CD8-positive, alpha-beta memory T cell (primary cell): ENCODE measurements at places on chromosomes 2 and 18.

DNA sequence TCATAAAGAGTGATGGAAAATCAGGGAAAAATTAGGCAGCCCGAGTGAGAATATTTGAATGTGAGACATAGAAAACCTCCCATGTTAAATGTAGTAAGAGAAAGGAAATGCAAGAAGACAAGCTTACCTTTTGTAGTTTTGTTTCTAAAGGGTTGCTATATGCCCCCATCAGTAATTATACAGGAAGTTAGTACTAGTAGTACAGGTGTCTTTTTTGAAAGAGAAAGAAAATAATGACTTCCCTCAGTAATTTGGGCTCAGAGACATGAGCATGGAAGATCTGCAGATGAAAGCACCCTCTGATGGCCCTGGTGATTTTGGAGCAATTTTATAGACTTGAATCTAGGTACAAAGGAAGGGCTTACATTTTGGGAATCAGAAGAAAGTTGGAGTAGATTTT lies 80.8 kb downstream of the RHBDD1 start:
- DNase-seq, result no peak

- no peak for DNase-seq
Observed at GRCh38 chr2:50791271-50791670, 240.7 kb downstream of the NRXN1 start.

DNA sequence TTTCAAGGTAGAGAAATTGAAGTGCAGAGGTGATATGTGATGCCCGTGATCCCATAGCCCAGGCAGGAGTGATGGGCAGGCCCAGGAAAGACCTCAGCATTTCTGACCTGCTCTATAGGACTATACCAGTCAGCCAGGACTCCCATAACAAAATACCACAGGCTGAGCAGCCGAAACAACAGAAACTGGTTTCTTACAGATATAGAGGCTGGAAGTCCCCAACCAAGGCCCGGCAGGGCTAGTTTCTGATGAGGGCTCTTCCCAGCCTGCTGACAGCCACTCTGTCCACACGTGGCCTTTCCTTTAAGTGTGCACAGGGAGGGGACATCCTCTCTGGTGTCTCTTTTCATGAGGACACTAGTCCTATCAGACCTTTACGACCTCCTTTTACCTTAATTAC lies 104.2 kb upstream of the AGAP1 start:
- DNase-seq, result no peak

- no peak for DNase-seq
Observed at GRCh38 chr2:217977840-217978535, 24.8 kb downstream of the TNS1 start.

DNA sequence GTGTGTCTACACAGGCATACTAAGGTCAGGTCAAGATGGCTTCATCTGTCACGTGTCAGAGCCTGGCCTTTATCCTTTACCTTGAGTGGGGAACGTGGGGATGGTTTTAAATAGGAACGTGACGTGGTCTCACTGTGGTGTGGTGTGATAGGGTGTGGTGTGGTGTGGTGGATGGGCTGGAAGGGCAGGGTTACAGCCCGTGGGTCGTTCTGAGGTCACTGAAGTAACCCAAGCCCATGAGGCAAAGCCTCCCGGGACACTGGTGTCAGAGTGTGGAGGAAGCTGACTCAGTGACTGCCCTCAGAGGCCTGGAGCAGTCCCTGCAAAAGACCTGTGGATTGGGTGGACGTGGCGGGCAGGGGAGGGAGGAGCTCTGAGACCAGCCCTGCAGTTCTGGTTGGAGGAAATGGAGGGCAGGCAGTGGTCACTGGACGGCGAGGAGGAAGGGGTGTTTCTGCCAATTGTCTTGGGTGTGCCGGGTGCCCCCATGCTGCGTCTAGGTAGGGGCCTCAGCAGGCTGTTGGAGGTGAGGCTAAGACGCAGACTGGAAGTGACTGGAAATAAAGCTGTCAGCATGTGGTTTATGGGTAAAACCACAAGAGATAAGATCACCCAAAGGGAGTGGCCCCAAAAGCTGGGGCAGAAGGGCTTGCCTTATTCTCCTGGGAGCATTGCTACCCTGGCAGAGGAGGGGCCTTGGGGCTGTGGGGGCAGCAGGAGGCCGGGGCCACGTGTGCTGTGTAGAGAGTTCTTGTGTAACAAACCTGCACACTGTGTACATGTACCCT lies 84.8 kb downstream of the SH3RF3 start:
- DNase-seq, result peak; percentile 59

DNA sequence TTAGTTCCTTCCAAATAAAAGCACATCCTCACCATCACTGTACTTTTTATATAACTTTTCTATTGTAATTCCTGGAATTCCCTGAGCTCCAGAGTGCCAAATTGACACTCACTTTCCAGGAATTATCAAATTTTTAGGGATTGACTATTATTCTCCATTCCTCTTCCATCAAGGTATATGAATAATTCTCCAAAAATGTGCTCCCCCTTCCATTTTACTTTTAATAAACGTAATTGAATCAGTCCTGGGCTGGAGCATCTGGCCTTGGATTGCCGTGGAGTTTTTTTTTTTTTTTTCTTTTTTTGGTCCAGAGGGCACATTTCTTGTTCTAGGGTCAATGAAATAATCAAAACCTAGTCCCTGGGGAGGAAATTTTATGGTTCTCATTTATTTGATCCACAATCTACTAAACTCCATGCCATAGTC lies 304.3 kb downstream of the CDCA7 start:
- no peak for DNase-seq

DNA sequence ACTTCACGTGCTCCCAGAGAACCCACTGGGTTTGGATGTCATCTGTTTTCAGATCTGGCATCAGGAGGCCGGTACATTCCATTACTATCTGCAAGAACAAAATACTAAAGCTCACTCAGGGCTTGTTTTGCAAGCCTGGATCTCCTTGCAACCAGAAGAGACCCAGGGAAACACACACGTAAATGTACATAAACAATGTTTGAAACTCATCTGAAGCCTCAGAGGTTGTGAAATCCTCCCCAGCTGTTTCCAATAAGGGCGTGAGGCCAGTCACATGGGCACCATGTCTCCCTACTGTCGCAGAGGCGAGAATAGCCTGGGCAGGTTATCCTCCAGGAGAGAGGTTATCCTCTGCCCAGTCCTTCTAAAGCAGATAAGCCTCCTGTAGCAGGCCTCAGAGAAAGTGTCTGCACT lies 186.9 kb downstream of the GFPT1 start:
- no peak for DNase-seq

GRCh38 chr2:169683425-169684134 lies 10.6 kb downstream of the CFAP210 start:
- DNase-seq, result no peak

GRCh38 chr2:204691911-204692510 lies 146.7 kb downstream of the PARD3B start:
- no peak for DNase-seq

DNA sequence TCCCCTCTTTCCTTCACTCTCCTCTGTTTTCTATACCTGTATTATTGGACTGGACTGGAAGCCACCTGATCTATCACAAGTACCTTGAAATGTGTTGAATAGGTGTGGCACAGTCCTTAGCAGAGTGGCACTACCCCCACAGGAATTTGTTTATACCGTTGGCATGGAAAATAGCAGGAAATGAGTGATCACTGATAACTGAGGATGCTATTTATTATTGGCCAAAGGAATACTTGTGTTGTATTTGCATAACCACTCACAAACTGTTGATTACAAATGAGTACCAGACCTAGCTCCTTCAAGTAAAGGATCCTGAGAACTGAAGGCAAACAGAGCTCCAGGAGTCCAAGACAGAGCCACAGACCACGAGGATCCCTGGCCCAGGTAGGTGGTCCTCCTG lies at the start of gene IL37:
Gene IL37 (plus strand): TSS at position 301 of the 400 bp plus-strand sequence. CDS start 1,848 bp downstream, outside the sequence.
- no peak for DNase-seq

DNA sequence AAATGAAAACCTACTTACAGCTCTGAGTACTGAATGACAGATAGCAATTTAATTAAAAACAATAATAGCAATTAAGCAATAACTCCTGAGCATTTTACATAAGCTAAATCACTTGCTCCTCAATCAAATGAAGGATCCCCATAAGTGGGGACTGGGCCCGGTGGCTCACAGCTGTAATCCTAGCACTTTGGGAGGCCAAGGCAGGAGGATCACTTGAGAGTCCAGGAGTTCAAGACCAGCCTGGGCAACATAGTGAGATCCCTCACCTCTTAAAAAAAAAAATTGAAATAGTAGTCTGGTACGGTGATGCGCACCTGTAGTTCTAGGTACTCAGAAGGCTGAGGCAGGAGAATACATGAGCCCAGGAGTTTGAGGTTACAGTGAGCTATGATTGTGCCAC lies 13.4 kb downstream of the STAM2 start:
- DNase-seq, result no peak

- DNase-seq, result no peak
Observed at GRCh38 chr18:61876899-61877298, 15.9 kb downstream of the RNF152 start.

GRCh38 chr2:226831266-226831665 lies 4.6 kb upstream of the RHBDD1 start:
- DNase-seq, result no peak

GRCh38 chr2:175180701-175181103 lies 808 bp downstream of the ATP5MC3 start:
- DNase-seq, result peak; percentile 59

DNA sequence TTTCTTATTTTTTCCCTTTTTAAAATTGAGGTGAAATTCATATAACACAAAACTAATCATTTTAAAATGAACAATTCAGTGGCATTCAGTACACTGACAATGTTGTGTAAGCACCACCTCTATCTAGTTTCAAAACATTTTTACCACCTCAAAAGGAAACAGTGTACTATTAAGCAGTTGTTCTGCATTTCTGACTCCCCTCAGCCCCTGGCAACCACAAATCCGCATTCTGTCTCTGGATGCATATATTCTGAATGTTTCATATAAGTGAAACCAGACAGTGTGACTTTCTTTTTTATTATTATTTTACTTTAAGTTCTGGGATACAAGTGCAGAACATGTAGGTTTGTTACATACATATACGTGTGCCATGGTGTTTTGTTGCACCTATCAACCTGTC lies 19.2 kb upstream of the TANK start:
- no peak for DNase-seq

DNA sequence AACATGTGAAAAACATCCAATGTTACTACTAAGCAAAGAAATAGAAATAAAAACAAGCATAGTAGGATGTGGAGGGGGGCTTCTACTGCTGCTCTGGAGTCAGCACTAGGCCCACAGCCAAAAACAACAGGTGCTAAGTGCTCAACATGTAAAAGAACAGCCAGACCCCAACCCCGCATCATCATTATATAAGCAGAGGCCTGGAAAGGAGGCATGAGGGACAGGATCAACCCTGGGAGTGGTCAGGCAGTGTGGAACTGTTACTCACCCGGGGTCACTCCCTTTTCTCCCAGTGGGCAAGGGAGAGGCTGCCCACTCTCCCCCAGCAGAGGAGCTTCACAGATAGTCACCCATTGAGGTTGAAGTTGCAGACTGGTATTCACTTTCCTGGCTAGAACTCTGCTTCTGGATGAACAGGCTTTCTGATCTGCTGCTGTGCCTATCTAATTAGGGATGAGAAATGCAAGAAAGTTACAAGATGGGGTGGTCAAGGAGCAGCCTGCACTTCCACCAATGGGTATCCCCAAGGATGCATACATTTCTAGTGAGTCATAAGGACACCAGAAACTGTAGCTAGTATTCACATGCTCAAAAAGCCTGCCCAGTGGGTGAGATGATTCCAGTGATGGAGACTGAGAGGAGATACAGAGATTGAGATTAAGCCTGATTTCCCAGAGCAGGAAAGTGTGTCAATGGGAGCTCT lies 480.1 kb upstream of the TCF4 start:
- DNase-seq, result no peak
